NCI-H1048 (cell line): ENCODE measurements at places on chromosomes 2 and 18.
A peak's percentile ranks its signal among the peaks of the same experiment; 100 is the strongest.

DNA sequence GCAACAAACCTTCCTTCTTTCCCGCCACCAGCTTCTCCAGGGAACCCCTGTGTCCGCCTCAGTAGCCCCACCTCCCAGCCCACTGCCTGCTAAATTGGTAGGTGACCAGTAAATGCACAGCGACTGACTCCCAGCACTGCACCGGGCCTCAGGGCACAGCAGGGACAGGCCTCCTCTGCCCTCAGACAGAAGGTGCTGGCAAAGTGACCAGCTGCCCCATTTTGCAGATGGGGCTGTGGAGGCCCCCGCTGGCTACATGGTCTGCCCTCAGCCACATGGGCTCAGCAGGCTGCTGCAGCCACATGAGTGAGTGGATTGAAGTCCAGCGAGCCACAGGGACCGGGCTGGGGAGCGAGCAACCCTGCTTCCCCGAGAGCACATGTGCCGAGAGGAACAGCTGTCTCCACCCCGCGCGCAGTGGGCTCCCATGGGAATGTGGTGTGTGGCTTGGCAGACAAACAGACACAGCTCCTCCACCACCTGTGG lies 7.8 kb upstream of the NPPC start:
- no peak for DNase-seq

GRCh38 chr2:187593697-187594096 lies 39.5 kb upstream of the TFPI start:
- DNase-seq: no peak

DNA sequence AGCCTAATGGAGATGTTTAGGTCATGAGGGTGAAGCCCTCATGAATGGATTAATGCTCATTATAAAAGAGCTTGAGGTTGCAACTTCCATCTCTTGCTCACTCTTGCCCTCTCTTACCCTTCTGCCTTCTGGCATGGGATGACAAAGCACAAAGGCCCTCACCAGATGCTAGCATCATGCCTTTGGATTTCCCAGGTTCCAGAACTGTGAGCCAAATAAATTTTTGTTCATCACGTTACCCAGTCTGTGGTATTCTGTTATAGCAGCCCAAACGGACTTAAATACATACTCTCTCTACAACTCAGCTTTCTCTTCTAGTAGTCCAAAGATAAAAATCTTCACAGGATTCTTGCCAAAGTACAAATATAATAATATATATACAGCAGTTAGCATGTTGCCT lies 75.8 kb downstream of the LNPK start:
- no peak for DNase-seq

- DNase-seq: no peak
Observed at GRCh38 chr2:65397122-65397521, 35.3 kb downstream of the SPRED2 start.

GRCh38 chr2:237966250-237966564 lies 607 bp upstream of the UBE2F start:
- no peak for DNase-seq

DNA sequence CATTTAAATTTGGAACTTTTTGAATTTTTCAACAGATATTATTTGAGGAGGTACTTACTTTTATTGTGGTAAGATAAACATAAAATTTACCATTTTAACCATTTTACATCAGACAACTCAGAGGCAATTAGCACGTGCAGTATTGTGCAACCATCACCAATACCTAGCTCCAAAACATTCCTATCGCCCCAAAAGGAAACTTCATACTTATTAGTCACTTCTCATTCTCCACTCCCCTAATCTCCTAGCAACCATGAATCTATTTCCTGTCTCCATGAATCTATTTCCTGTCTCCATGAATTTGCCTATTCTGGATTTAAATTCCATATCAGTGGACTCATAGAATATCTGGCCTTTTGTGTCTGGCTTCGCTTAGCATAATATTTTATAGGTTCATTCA lies 69.9 kb upstream of the FAM136A start:
- DNase-seq: no peak

GRCh38 chr2:205662206-205662965 lies 19.9 kb upstream of the NRP2 start:
- DNase-seq: no peak

GRCh38 chr2:63444565-63445288 lies 143.6 kb downstream of the WDPCP start:
- DNase-seq: no peak

DNA sequence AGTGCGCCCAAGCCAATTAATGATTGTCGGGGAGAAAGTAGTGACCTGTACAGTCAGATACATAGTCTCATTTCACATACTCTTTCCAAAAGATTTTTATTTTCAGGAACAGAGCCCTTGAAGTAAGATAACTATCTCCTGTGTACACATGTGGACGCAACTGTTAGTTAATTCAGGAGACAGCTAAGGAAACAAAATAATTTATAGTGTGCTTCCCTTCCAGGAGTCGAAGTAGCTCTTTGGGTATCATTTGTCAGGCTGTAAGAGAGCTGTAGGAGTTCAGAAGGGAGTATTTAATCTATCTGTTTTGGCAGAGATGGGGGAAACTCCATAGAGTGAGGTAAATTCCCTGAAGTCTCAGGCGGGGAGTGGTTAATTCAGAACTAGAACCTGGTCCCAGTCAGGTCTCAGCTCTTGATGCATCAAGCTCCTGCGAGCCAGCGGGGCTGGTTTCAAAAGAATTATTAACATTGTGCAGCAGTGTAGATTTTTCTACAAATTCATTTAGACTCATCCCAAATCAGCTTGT lies 63.0 kb downstream of the MAPK4 start:
- DNase-seq: no peak

GRCh38 chr2:235639428-235639773 lies 145.6 kb downstream of the AGAP1 start:
- DNase-seq: no peak

DNA sequence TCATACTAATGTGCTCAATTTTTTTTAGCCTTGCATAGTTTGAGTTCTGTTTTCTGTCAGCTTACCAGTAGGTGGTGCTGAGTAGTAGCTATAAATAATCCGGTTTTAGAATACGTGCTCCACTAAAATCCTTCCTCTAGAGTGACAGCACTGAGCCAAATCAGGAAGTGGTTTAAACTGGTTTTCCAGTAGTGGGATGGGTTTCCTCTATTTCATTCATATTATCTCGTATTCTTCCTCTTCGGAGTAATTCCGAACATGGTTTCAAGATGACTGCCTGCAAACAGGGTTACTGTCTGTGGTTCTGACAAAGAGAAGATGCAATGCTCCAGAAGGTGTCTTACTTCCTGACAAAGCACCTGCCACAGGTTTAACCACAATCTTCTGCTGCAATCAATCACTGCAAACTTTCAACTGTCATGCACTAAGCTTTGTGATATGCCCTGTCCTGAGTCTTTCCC lies 496.9 kb upstream of the VRK2 start:
- no peak for DNase-seq

- no peak for DNase-seq
Observed at GRCh38 chr2:182324665-182325064, 102.2 kb downstream of the PDE1A start.

GRCh38 chr2:23199115-23199918 lies 185.7 kb upstream of the KLHL29 start:
- no peak for DNase-seq

- no peak for DNase-seq
Observed at GRCh38 chr18:79931475-79931874, 20.0 kb downstream of the SLC66A2 start.

- no peak for DNase-seq
Observed at GRCh38 chr2:84641021-84641420, 124.7 kb downstream of the DNAH6 start.

- no peak for DNase-seq
Observed at GRCh38 chr2:31813016-31813415, 197.8 kb downstream of the MEMO1 start.

DNA sequence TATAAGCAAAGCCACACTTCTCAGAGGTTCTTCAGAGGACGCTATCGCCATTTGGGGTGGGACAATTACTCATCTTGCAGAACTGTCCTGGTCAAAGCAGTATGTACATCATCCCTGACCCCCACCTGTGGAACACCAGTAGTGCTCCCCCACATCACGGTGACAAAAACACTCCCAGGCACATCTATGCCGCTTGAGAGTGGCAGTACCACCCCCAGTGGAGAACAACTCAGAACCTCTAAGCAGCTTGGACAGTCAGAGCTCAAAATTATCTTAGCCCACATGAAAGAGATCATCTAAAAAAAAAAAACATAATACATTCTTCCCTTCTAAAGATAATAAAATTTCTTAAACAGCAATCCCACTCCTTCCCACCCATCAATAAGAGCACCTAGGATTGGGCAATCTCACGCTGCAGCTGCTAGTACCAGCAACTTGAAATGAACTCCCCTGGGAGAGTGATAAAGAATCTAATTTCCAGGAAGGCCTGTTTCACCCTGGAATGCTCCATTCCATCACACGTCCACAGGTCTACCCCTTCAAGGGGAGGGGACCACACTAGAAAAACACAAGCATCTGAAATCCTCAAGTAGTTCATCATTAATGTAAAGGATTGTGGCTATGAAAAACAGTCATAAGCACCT lies 31.7 kb downstream of the LRP2 start:
- no peak for DNase-seq

DNA sequence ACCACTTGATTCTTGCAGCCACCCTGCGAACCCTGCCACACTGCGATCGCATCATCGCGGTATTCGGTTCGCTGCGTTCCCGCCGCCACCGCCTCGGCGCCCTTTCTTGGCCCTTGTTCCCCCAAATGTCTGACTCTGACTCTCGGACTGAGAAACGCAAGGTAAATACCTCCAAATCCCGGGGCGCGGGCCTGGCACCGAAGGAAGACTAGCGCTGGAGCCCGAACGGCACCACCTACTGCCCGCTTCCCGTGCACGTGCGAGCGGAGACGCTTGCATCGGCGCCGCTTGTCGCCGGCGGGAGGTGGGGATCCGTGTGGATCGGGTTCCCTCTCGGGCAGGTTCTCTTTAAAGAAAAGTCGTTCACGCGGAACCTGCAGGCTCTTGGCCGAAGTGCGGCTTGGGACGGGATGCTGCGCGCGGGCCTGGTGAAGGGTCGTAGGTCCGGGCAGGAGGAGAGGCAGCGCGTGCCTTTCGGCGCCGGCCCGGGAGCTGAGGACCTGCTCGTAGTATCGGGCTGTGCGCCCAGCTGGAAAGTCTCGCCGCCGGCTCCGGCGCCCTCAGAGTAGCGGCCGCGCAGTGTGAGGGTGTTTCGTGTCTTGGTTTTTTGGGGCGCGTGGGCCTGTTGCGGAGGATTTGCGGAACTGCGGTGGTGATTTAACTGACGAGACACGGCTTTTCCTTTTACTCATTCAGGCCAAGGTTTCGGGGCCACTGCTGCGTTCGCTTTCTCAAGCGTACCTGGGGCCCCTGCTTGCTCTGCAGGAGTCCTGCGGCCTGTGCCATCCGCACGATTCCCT lies 514 bp downstream of the BCL2L11 start:
- DNase-seq: peak; percentile 6

GRCh38 chr2:191556463-191556862 lies 121.5 kb upstream of the NABP1 start:
- no peak for DNase-seq

- DNase-seq: no peak
Observed at GRCh38 chr2:114082731-114083433, 193.0 kb downstream of the ACTR3 start.

DNA sequence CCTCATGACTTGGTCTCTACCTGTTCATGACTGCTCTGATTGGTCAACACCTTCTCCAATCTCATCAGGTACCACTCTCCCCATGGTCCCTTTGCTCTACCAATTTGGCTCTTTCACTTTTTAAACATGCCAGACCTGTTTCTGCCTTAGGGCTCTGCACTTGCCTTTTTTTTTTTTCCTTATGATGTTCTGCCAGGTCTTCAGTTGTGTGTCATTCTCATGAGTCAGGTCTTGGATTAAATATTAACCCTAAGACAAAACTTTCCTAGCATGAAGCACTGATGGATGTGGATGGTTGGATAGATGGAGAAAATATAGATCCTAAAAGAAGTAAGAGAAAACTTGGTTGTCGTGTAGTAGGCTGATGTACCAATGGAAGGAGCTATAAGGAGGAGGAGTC lies 219.3 kb downstream of the TTC32 start:
- no peak for DNase-seq

DNA sequence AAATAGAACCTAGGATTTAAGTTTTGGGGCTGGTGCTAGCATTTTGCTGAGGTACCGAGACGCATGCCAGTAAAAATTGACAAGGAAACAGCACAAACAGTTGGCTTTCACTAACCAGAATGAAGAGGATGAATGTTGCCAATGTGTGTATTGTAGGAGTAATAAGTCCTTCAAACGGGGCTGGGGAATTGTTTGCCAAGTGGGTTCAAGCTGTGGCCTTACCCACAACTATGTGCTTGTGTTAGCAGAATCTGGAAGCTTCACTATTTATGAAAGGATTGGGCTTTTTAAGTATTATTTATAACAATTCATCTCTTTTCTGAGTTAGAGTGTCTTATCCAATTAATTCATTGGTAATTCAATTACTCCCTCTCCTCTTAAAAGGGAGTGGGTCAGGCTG lies 15.0 kb upstream of the KIF5C start:
- no peak for DNase-seq

DNA sequence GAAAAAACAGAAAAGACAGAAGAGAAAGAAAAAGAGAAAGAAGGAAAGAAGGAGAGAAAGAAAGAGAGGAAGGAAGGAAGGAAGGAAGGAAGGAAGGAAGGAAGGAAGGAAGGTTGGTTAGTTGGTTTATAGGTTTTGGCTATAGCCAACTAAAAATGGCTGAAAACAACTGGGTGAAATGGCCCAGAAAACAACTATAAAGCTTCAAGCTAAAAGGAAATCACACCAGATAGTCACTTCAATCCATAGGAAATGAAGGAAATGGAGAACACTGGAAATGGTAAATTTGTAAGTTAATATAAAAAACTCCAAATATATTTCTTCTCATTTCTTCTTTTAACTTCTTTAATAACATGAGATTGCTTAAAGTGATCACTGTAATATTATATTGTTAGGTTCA lies 118.5 kb downstream of the FBXO15 start:
- no peak for DNase-seq

DNA sequence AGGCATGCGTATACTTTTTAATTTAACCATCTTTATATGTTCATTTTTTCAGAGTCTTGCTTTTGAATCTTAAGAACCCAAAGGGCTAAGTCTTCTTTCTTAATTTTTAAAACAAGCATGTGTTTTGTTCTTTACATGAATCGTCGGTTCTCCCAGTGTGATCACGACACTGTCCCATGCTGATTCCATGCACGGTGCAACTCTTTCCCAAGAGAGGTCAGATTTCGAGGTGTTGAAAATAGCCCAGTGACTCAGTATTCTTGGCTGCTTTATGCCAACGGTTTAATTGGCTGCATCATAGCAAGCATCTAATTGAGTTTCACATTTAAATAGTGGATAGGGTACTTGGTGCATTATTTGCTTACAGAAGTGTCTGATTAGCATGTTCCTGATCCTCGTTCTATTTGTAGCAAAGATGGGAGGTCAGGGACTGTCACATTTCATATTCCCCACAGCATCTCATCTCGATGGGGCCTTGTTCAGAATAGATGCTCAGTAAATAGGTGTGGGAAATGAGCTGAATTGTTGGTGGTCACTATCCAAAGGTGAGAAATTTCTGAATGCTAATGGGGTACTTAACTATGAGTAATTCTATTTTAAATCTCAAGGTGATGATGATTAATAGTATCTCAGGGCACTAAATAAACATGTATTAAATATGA lies 2.8 kb downstream of the NPAS2 start:
- no peak for DNase-seq
